ENCODE measurements at places on chromosomes 1 and 21. TPM values are rescaled to one million over a fixed set of nuclear protein-coding genes. Genes with fewer than 3 reads are reported as not detected.

SH3BGR gene
- total RNA-seq: 4.9 TPM

SUCO gene
- total RNA-seq: 32.9 TPM

GRCh38 chr1:212532469-212533147, 76.0 kb upstream of the ATF3 start:
- H3K4me3 ChIP-seq: no peak overlapping the region
- peaks cover 6% of the 10 kb centered on the region for H3K4me1 ChIP-seq
- no peak overlapping the region for H3K27ac ChIP-seq
- DNase-seq: no peak

DNA sequence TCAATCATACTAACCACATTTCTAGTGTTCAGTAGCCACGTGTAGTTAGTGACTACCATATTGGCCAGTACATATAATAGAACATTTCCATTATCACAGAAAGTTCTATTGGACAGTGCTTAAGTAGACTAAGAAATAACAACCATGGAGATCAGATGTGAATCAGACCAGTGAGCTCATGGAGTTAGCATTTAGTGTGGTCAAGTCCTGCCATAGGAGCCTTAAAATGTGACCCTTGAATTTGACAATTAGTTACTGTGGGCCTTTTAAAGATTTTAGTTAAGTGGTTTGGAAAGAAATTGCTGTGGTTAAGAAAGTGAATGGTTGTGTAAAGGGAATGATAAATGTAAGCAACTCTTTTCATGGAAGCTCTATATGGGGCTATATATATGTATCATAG, 123.4 kb downstream of the POU2F1 start:
- no peak overlapping the region for H3K27ac ChIP-seq
- no peaks in the 10 kb centered on the region for H3K27me3 ChIP-seq
- no peaks in the 10 kb centered on the region for H3K4me1 ChIP-seq

DNA sequence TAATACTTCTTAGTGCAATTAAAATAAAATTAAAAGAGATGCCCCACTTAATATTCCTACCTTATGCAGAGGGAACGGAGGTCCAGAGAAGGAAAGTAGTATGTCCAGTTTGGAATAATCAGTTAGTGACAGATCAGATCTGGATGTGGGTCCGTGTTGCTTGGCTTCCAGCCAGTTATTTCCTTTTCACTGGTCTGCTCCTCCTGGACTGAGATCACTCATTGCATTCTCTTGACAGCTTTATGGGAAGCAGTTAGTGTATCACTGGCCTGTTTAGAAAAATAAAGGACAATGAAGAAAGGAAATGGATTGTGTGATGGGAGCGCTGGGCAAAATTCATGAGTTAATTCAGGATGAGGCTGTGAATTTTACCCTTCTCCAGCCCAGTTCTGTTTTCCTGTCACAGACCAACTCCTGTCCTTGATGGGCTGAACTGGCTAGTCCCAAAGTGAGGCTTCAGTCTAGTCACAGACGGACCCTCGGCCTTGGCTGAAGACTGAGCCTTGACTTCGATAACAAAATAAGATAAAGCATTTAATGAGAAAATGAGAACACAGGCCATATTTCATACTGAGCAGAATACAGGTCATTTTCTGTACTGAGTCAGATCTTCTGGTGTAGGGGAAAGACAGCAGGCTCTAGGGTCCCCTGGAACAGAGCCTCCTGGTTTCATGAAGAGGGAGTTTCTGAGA, 85.2 kb upstream of the TRABD2B start:
- H3K27me3 ChIP-seq: peaks cover 31% of the 10 kb centered on the region
- H3K27ac ChIP-seq: no peak overlapping the region
